Naive thymus-derived CD8-positive, alpha-beta T cell (primary cell): ENCODE measurements at places on chromosomes 7 and 10.
A peak's percentile ranks its signal among the peaks of the same experiment; 100 is the strongest.

DNA sequence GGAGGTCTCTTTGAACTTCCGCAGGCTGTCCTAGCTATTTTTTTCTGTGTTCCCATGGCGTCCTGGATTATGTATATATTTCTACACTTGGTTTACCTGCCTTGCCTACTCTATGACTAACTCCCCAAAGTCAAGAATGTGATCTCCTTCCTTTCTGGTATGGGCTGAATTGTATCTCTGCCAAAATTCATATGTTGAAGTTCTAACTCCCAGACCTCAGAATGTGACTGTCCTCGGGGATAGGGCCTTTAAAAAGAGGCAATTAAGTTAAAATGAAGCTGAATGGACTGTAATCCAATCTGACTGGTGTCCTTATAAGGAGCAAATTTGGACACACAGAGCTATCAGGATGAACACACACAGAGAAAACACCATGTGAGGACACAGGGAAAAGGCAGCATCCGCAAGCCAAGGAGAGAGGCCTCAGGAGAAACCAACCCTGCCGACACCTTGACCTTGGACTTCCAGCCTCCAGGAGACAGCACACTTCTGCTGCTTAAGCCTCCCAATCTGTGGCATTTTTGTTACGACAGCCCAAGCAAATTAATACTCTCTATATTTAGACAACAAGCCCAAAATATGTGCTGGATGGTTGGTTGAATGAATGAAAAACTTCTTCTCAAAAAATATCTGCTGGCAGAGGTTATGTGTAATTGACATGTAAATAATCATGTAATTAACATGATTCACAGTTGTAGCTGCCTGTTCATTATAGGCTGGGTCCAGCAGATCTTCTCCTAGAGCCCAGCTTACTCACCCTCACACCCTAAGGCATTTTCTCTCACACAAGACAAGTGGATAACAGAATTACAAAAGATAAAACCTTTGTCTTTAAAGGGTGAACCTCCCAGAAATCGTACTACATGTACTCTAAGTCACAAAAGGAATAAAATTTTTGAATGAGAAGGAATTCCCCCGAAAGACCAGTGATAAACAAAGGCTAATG is 123.7 kb downstream of the CUBN start:
- DNase-seq: no peak

DNA sequence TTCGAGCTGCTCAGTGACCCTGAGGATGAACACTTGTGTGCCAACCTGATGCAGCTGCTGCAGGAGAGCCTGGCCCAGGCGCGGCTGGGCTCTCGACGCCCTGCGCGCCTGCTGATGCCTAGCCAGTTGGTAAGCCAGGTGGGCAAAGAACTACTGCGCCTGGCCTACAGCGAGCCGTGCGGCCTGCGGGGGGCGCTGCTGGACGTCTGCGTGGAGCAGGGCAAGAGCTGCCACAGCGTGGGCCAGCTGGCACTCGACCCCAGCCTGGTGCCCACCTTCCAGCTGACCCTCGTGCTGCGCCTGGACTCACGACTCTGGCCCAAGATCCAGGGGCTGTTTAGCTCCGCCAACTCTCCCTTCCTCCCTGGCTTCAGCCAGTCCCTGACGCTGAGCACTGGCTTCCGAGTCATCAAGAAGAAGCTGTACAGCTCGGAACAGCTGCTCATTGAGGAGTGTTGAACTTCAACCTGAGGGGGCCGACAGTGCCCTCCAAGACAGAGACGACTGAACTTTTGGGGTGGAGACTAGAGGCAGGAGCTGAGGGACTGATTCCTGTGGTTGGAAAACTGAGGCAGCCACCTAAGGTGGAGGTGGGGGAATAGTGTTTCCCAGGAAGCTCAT is 1.1 kb downstream of the DDIT4 start:
- peak; percentile 82 for DNase-seq

DNA sequence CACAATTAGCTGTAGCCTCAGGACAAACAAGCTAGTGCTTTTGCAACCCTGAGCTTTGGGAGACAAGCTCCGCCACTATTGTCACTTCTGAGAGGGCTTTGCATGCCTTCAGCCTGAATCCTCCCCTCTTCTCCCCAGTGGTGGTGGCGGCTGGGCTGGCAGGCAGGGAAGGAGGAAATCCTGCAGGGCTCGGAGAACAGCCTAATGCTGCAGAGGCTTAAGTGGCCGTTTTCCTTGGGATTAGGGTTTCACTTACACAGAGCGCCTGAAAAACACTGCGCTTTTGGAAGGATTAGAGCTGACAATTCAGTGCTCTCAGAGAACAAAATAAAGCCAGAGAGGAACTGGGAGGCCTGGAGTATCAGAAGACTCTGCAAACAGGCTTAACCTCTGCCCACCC is 71.3 kb downstream of the PAX2 start:
- no peak for DNase-seq

GRCh38 chr10:29048506-29048905 is 240.4 kb upstream of the LYZL1 start:
- no peak for DNase-seq

DNA sequence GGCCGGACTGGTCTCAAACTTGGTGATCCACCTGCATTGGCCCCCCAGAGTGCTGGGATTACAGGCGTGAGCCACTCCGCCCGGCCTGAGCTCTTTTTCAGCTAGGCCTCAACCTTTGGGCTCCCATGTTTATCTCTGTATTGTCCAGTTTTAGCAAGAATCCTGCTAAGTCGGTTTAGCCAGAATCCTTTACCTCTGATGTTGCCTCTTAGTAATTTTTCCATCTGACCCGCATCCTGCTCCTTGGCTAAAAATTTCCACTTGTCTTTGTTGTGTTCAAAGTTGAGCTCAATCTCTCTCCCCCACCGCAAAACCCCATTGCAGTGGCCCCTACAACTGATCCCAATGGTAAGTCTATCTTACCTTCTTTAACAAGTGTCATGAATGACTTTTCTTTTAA is 20.7 kb upstream of the ST7 start:
- DNase-seq: no peak

GRCh38 chr7:155340071-155340531 is 42.4 kb downstream of the INSIG1 start:
- no peak for DNase-seq

DNA sequence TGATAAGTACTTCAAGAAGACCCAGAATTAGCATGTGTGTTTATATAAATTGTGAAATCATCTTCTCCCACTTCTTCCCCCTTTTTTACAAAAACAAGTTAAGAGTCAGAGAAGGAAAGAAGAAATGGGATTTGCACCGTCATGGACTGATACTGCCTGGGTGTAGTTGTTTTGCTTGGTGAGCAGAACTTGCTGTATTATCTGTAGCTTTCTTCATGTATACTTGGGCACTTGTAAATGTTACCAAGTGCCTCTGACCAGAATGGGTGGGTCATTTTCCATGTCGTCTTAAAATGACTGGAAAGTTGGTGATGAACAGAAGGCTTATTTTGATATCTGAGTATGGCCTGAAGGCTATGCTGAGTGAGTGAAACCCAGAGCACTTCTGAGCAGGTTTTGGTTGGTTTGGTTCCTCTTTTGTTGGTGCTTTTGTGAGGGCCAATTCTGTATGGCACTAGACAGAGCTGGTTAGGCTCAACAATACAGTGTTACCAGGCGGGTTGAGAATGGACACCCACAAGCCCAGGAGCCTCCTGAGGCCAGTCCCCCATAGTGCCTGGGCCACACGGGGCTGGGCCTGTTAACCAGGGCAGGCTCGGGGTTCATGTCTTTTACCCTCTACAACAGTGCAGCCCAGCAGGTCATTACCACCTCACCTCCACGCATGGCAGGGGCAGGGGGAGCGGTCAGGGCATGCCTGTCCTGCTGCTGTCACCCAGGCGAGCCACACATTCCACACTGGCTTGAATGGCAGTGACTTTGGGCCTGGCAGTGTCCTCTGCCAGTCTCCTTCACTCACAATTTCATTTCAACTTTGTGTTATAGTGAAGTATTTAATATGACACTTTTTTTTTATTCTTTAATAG is 115.1 kb downstream of the CCNY start:
- DNase-seq: no peak

GRCh38 chr10:124403548-124403947 is 15.2 kb downstream of the OAT start:
- DNase-seq: peak; percentile 13

GRCh38 chr7:151415375-151416105 is 5.7 kb upstream of the WDR86 start:
- DNase-seq: no peak

DNA sequence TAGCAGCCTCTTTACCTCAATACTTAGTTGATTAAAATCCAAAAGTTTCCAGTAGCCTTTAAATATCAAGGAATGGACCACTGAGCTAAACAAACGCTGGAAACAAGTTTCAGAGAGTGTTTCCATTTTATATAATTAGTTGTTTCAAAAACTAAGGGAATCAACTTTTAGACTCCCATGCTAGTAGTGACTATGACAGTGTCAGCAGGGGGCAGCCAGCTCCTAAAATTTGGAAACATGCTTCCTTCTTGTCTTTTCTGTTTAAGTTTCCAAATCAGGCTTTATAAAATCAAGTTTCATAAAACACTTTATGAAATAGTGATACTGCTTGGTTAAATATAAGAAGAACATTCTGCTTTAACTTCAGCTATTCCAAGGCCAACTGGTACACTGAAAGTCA is 138.2 kb upstream of the TMEM229A start:
- no peak for DNase-seq

- DNase-seq: no peak
Observed at GRCh38 chr7:14233868-14234369, 244.5 kb upstream of the ETV1 start.

GRCh38 chr10:50982989-50983388 is 91.3 kb upstream of the PRKG1 start:
- DNase-seq: no peak

GRCh38 chr7:34761627-34762026 is 103.6 kb downstream of the NPSR1 start:
- DNase-seq: no peak

DNA sequence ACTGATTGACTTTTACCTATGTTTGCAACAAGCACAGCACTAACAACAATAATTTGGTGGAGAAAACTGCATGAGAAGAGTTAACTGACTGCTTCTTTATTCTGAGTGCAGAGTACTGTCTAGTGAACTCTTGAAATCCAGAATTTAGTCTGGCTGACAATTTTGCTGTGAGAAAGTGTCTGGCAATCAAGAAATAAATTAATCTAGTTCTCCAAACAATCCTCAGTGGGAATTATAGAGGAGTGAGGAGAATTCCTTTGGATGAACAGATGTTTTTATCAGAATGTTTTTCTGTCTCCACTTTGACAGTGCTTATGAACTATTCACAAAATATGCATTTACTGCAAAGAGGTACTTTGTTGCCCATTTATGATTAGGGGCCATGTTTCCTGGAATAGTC is 694.9 kb upstream of the LRRN3 start:
- DNase-seq: no peak

- DNase-seq: no peak
Observed at GRCh38 chr10:114957673-114958072, 19.7 kb downstream of the TRUB1 start.

DNA sequence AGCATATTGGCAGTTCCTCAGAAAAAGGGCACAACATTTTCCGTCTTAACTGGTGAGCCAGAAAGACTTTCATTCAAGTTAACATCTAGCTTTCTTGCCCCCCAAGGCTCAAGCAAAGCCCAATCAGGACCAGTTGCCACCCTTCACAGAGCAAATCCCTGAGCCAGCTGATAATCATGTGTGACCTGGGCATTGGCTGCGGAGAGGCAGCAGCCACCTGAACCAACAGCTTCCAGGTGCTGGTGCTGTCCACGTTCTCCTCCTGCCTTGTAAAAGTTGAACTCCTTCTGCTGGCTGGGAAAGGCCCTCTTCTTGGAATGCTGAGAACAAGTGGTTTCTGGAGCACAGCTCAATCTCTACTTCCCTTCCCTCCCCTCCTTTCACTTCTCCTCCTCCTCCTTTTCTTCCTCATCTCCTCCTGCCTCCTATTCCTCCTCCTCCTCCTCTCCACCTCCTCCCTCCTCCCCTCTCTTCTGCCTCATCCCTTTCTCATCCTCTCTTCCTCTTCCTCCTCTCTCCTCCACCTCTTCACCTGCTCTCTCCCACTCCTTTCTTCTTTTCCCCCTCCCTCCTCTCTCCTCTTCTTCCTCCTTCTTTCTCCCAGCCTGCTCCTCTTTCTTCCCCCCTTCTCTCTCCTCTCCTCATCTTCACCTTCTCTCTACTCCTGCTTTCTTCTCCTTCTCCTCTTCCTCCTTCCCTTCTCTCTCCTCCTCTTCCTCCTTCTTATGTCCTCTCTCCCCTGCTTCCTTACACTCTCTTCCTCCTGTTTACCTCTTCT is 140.6 kb downstream of the JCAD start:
- DNase-seq: no peak

DNA sequence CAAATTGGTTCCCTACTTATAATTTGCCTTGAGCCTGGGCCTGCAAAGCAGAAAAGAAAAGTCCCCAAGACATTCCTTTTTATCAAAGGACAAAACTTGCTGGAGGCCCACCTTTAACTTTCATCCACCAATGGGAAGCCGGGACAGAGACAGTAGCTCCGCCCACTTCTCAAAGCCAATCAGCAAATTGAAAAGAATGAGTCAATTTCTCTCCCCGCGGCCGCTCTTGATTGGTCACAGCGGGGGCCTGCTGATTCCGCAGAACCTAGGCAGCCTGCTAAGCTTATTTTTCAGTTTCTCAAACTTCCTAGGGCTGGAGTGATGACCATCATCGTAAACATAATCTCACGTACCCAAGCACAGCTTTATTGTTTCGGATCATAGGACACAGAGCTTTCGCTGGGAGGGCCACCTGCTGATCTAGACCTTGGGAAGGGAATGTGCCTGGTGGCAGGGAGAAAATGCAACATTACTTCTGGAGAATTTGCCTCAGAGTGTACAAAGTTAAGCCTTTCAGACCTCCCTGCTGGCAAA is at the start of gene SLC13A4:
Gene SLC13A4, minus strand, starts transcription at position 51 of the 534 bp plus-strand sequence. CDS start 690 bp downstream, outside the sequence.
- no peak for DNase-seq

DNA sequence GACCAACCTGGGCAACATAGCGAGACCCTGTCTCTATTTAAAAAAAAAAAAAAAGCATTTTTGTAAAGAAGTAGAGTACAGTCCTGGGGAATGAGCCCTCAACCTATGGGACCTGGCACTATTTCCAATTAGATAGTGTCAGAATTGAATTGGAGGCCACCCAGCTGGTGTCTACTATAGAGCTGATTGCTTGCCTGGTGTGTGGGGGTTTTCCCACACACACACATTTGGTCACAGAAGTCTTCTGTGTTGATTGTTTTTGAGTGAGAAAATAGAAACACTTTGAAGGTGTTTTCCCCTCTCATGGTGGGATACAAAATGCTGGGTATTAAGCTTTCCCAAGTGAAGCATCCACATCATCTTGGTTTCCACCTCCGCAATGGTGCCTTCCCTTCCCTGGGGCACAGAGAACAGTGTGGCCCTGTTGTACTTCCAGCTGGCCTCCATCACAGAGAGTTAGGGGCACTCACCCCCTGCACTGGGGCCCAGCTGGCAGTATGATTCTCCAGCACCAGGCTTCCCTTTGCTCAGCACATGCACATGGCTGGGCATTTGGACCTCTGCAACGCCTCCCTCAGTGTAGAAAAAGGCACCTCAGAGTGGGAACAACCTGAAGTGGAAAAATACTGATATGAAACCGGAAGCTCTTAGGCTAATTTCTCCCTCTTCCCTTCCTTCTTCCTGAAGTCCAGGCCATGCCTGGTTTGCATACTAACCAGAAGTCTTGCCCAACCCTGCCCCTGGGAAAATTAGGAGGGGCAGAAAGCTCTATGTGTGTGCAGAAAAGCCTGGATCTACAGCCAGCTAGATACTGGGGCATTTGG is 10.7 kb upstream of the NFKB2 start:
- no peak for DNase-seq
